Cardiac muscle cell (in vitro differentiated cells and primary cell): ENCODE measurements at places on chromosomes 7 and 10. TPM values are rescaled to one million over a fixed set of nuclear protein-coding genes. Genes with fewer than 3 reads are reported as not detected.

DNA sequence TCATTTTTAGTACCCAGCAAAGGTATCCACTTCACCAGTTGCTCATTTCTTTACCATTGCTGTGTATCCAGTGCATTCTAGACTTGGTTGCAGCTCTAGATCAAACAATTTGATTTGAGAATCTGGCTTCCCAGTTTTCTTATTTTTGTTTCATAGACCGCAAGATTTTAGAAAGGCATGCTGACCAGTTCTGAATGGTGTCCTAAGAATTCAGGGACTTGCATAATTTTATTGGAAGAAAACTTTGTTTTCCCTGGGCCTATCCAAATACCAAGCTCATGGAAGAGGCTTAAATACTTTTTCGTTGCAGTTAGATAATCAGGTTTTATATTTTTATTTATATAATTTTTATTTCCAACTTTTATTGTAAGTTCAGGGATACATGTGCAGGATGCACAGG, 58.3 kb downstream of the BICC1 start:
- H3K27me3 ChIP-seq: no peaks in the 10 kb centered on the region
- no peak overlapping the region for H3K4me3 ChIP-seq
- no peaks in the 10 kb centered on the region for H3K36me3 ChIP-seq
- H3K27ac ChIP-seq: no peak overlapping the region
- H3K4me1 ChIP-seq: no peaks in the 10 kb centered on the region
- DNase-seq: no peak

DNA sequence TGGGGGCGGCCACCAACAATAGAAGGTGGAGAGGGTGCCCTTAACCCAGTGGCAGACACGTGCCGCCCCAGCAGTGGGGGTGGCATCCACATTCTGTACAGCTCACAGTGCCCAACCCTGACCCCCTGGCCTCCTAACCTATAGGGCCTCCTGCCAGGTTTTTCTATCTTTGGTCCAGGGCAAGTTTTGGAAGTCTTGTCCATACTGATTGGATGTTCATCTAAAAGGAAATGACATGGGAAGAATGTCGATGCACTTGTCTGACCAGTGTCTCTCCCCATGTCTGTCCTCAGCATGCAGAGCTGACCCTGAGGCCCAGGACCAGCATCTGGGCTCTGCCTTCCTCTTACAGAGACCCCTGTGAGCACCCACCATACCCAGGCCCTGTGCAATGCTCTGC, 32.3 kb upstream of the ANTXRL start:
- no peak overlapping the region for H3K27ac ChIP-seq
- no peak for DNase-seq
- H3K4me1 ChIP-seq: no peaks in the 10 kb centered on the region
- H3K36me3 ChIP-seq: no peaks in the 10 kb centered on the region

The PPP2R2D gene
- 40.5 and 43.5 TPM in 2 replicates for total RNA-seq

The ABCB1 gene
- total RNA-seq: not detected in 2 replicates

DNA sequence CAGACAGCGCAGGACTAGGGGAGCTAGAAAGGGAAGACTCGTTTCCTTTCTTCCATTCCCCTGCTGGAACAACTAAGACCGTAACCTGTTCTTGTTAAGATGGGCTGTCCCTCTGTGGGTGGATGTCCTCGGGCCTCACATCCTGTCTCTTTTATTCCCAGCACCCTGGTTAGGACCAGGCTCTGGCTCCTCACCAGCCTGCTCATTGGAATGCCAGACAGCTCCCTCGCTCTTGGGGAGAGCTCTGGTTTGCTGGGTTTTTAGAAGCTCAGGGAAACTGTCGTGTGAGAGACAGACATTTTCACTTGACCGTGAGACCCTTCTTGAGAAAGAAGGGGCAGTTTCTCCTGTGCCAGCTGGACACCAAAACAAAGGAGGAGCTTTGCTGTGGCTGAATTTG, 58.1 kb upstream of the HABP2 start:
- no peaks in the 10 kb centered on the region for H3K36me3 ChIP-seq
- no peak overlapping the region for H3K27ac ChIP-seq
- no peak for DNase-seq
- no peak overlapping the region for H3K4me3 ChIP-seq

GRCh38 chr7:115211171-115211570, 289.3 kb downstream of the MDFIC start:
- H3K4me1 ChIP-seq: peaks cover 9% of the 10 kb centered on the region
- H3K27ac ChIP-seq: no peak overlapping the region
- H3K36me3 ChIP-seq: no peaks in the 10 kb centered on the region
- H3K4me3 ChIP-seq: no peak overlapping the region

DNA sequence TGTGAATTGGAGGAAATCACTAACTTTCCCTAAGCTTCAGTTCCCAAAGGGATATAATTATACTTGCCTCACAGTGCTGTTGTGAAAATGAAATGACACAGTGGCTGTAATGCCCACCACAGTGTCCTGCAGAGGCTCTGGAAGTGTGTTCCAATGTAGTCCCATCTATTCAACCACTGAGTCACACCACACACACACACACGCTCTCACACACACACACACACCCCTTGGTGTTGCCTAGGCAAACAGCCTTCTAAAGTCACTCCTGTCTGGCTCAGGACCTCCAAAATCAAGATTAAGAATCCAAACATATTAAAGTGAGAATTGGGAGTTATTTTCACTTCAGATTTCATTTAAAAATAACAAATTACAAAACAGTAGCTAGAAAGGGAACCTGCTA, 73.3 kb downstream of the NRCAM start:
- peaks cover 10% of the 10 kb centered on the region for H3K4me1 ChIP-seq
- no peak overlapping the region for H3K4me3 ChIP-seq
- DNase-seq: no peak
- no peaks in the 10 kb centered on the region for H3K36me3 ChIP-seq
- no peak overlapping the region for H3K27ac ChIP-seq
- no peaks in the 10 kb centered on the region for H3K27me3 ChIP-seq

- H3K4me1 ChIP-seq: peaks cover 7% of the 10 kb centered on the region
- DNase-seq: no peak
- H3K27ac ChIP-seq: no peak overlapping the region
- no peaks in the 10 kb centered on the region for H3K36me3 ChIP-seq
- H3K27me3 ChIP-seq: no peaks in the 10 kb centered on the region
These were observed 10.1 kb downstream of the PAPOLB start for GRCh38 chr7:4851459-4852422.

The PTPRN2 gene
- 0.25 TPM in 1 of 2 replicates, not detected in the other for total RNA-seq

- H3K4me3 ChIP-seq: no peak overlapping the region
- DNase-seq: no peak
- no peaks in the 10 kb centered on the region for H3K27me3 ChIP-seq
- H3K27ac ChIP-seq: peak overlapping the region; percentile 36
These were observed 50.3 kb upstream of the CABCOCO1 start for GRCh38 chr10:61612450-61612849.

The LRRN3 gene
- total RNA-seq: 43.7 and 45.8 TPM in 2 replicates

- no peaks in the 10 kb centered on the region for H3K4me1 ChIP-seq
- no peak overlapping the region for H3K27ac ChIP-seq
- H3K27me3 ChIP-seq: no peaks in the 10 kb centered on the region
- H3K4me3 ChIP-seq: no peak overlapping the region
- no peaks in the 10 kb centered on the region for H3K36me3 ChIP-seq
These were observed 185.8 kb upstream of the TMEM106B start for GRCh38 chr7:12025246-12025645.

DNA sequence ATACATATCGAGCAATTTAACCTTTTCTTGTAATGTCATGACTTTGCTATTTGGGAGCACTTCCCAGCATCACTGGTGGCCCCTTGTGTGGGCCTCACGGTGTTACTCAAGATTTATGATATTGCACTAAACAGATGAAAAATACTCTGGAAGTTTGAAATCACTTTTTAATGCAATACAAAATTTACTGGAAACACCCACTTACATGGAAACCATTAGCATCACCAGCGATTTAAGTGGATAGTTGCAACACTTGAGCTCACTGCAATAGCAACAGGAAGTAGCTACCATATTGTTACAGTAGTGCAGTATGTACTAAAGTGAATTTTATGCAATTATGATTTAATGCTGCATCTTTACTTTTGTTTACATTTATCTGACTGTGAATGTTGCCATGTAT, 184.4 kb downstream of the MDFIC start:
- no peak overlapping the region for H3K4me3 ChIP-seq
- no peak overlapping the region for H3K27ac ChIP-seq
- no peak for DNase-seq
- no peaks in the 10 kb centered on the region for H3K27me3 ChIP-seq

DNA sequence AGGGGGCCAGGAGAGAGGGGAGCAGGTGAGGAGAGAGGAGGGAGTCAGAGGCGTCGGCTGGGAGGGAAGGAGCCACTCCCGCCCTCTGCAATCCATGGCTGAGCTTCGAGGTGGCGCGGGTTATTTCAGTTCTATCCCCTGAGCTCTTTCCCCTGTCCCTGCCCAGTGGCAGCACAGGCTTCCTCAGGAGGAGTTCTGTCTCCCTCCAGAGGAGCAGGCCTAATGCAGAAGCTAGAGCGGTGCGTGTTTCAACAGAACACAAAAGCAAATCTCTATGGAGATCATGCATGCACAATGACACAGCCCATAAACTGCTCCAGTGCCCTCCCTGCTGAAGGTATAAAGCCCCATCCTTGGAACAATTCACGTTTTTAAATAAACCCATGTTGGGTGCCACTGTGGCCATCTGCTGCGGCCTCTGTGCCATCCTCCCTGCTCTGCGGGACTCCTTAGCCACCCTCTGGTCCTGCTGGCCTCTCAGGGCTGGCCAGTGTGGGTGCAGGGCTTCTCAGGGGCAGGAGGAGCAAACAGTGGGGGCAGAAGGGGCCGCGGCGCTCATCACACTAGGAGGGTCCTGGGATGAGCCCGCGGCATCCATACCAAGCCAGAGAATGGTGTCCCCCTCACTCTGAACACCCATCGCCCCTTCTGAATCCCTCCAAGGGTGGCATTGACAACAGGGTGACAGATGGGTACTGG, 192.6 kb upstream of the LYZL2 start:
- no peak overlapping the region for H3K27ac ChIP-seq
- H3K36me3 ChIP-seq: no peaks in the 10 kb centered on the region
- H3K4me3 ChIP-seq: no peak overlapping the region
- H3K4me1 ChIP-seq: peaks cover 51% of the 10 kb centered on the region
- H3K27me3 ChIP-seq: no peaks in the 10 kb centered on the region

- no peaks in the 10 kb centered on the region for H3K4me1 ChIP-seq
- no peak overlapping the region for H3K27ac ChIP-seq
- H3K36me3 ChIP-seq: no peaks in the 10 kb centered on the region
- H3K4me3 ChIP-seq: no peak overlapping the region
These were observed 303.1 kb downstream of the WDR11 start for GRCh38 chr10:121154310-121154709.

DNA sequence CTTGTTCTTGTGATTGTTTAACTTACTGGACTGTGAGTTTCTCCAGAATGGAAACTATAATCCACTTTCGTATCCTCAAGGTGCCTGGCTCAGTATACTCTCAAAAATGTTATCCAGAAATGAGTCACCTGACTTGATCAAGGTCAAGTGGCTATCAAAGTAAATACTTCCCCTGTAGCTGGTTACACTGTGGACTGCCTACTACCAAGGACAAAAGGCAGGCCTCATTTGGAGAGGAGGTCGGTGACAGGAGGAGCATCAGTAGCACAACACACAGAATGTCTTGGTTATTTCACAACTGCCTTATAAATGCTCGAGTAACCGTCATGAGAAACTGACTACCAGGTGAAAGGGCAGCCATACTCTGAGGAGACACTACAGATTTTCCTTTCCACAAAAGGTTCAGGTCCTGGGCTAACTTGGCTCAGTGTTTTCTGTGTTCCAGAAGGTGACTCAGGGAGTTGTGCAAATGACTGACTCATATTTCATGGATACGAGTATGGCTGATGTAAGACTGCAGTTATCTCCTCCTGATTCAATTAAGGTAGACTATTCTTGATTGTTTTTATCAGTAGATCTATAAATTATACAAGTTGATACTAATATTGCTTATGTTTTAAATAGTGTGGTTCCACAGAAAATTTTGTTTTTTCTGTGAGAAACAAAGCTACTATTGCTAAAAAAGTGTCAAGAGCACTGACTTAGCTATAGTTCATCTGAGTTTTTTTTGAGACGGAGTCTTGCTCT, 4.2 kb upstream of the CCNY start:
- peak overlapping the region; percentile 81 for H3K27ac ChIP-seq
- H3K36me3 ChIP-seq: no peaks in the 10 kb centered on the region
- peaks cover 34% of the 10 kb centered on the region for H3K4me1 ChIP-seq

- H3K36me3 ChIP-seq: no peaks in the 10 kb centered on the region
- no peaks in the 10 kb centered on the region for H3K27me3 ChIP-seq
- no peak overlapping the region for H3K27ac ChIP-seq
- no peak overlapping the region for H3K4me3 ChIP-seq
- no peaks in the 10 kb centered on the region for H3K4me1 ChIP-seq
These were observed 27.7 kb downstream of the BTBD16 start for GRCh38 chr10:122298598-122299301.

DNA sequence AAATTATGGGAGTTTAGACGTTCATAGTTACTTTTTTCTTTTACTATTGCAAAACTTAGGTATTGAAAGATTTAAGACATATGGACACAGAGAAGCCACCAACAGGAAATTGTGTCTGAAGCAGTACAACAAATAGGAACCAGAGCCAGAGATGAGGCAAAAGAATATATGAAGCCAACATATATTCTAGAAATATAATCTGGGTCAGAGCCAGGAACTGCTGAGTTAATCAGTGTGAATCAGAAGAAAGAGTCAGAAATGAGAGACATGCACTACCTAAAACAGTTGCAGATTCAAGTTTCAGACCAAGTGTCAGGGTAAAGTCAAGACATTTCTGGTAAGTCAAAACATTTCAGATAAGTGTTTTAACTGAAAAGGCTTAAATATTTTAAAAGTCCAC, 67.7 kb downstream of the DGKB start:
- H3K4me3 ChIP-seq: no peak overlapping the region
- DNase-seq: no peak
- H3K27ac ChIP-seq: peak overlapping the region; percentile 85
- H3K36me3 ChIP-seq: no peaks in the 10 kb centered on the region

The AGAP9 gene
- total RNA-seq: 7.3 and 14.9 TPM in 2 replicates

The OR2A1 gene
- not detected in 2 replicates for total RNA-seq

- no peak overlapping the region for H3K4me3 ChIP-seq
- peak overlapping the region; percentile 56 for H3K27ac ChIP-seq
- H3K36me3 ChIP-seq: no peaks in the 10 kb centered on the region
These were observed 44.8 kb upstream of the GRID1 start for GRCh38 chr10:86411281-86411841.

The PTEN gene
- 33.8 and 66.1 TPM in 2 replicates for total RNA-seq

GRCh38 chr7:73991522-73992100, 36.4 kb upstream of the ELN start:
- no peak overlapping the region for H3K27ac ChIP-seq
- H3K4me3 ChIP-seq: no peak overlapping the region
- peaks cover 6% of the 10 kb centered on the region for H3K4me1 ChIP-seq
- no peaks in the 10 kb centered on the region for H3K27me3 ChIP-seq
- H3K36me3 ChIP-seq: no peaks in the 10 kb centered on the region

GRCh38 chr7:36393826-36394225, 4.2 kb downstream of the ANLN start:
- no peak overlapping the region for H3K4me3 ChIP-seq
- no peaks in the 10 kb centered on the region for H3K36me3 ChIP-seq
- no peaks in the 10 kb centered on the region for H3K27me3 ChIP-seq
- no peak overlapping the region for H3K27ac ChIP-seq

- no peaks in the 10 kb centered on the region for H3K27me3 ChIP-seq
- H3K4me1 ChIP-seq: no peaks in the 10 kb centered on the region
- no peak overlapping the region for H3K4me3 ChIP-seq
- DNase-seq: peak; percentile 53
- no peak overlapping the region for H3K27ac ChIP-seq
- no peaks in the 10 kb centered on the region for H3K36me3 ChIP-seq
These were observed 75.7 kb downstream of the SPAG6 start for GRCh38 chr10:22420787-22421517.

GRCh38 chr7:133854739-133855138, 272.4 kb upstream of the LRGUK start:
- no peaks in the 10 kb centered on the region for H3K36me3 ChIP-seq
- no peak overlapping the region for H3K4me3 ChIP-seq
- H3K4me1 ChIP-seq: no peaks in the 10 kb centered on the region
- peak; percentile 43 for DNase-seq
- H3K27me3 ChIP-seq: no peaks in the 10 kb centered on the region
